ENCODE measurements at places on chromosomes 12 and 14.

- DNase-seq = no peak
These were observed 30.5 kb upstream of the SLC10A1 start for GRCh38 chr14:69827560-69827959.

DNA sequence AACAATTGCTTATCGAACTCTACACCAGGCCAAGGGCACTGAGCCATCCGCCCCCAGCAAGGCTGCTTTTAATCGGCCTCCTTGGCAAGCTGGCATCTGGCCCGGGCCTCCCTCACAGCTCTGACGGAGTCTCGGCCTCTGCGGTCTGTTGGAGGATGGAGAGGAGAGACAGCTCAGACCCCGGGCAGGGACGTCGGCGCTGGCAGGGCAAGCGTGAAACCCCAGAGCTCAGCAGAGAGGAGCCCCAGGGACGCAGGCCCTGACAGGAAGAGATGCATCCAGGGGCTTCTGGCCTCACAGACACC is 17.5 kb downstream of the CAMKK2 start:
- no peak for DNase-seq

DNA sequence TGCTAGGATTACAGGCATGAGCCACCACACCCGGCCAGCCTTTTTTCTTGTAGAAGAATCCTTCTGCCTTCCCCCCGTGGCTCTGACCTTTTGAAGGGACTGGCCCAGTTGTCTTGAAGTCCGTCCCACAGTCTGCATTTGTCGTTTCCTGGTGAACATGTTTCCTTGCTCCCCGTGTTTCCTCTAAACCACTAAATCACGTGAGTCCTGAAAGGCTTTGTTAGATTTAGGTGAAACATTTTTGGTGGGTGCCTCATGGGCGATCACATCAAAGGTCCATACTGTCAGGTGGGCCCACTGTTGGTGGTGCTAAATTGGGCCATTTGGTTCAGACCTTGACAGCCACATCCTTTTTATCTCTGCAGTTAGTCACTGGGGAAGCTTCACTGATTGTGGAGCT is 26.3 kb downstream of the MLXIP start:
- no peak for DNase-seq

- DNase-seq = no peak
These were observed 6.7 kb upstream of the KRT86 start for GRCh38 chr12:52267699-52268098.

- no peak for DNase-seq
These were observed 23.8 kb downstream of the TUBA1A start for GRCh38 chr12:49165114-49165513.
